ENCODE measurements at places on chromosomes 7 and 10.

DNA sequence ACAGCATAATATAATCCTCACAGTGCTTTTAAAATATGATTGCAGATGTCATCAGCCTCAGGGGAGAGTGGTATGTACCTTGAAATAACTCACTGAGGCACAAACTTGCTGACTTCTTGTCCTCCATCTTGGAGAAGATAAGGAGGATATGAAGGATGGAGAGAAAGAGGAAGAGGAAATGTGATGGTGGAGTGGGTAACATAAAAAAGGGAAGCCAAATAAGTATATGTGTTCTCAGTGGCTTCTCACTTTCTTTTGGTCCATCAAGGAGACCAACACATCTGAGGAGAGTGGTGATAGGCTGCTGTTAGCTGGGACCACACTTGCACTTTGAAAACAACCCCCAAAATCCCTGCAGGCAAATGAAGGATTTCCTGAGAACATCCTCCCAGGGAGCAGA, 21.6 kb upstream of the ZNF37A start:
- DNase-seq, result no peak

GRCh38 chr7:157210682-157211081, 72.0 kb downstream of the UBE3C start:
- no peak for DNase-seq

DNA sequence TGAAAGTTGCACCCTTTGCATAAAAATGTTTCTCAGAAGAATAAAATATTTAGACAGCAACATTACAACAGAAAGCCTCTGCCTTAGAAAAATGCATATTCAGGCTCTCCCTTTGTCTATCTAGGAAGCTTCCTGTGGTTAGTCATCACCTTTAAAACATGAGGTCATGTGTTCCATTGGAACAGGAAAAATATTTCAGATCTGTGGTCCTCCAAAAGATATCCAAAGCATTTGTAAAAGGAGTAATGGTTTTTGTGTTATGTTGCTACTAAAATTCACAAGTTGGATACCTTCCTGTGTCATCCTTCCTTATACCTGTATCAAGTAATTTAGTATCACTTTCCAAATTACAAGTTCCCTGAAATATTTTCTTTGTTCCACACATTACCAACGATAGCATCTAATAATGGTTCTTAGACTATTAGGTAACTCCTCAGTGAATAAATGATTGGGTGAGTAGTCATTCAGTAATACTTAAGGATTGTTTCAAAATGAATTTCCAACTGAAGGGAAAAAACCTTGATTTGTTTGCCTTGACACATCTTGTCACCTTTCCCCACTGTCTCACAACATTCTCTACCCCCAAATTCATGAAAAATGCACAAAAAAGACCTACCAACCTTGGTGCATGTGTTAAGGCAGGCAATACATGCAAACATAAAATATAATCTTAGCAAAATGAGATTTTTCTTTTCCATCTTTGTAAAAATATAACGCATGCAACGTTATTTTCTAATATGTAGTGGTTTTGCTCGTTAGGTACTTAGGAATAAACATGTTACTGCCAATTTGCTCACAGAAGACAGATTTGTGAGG, 19.7 kb upstream of the RHOBTB1 start:
- DNase-seq, result no peak

DNA sequence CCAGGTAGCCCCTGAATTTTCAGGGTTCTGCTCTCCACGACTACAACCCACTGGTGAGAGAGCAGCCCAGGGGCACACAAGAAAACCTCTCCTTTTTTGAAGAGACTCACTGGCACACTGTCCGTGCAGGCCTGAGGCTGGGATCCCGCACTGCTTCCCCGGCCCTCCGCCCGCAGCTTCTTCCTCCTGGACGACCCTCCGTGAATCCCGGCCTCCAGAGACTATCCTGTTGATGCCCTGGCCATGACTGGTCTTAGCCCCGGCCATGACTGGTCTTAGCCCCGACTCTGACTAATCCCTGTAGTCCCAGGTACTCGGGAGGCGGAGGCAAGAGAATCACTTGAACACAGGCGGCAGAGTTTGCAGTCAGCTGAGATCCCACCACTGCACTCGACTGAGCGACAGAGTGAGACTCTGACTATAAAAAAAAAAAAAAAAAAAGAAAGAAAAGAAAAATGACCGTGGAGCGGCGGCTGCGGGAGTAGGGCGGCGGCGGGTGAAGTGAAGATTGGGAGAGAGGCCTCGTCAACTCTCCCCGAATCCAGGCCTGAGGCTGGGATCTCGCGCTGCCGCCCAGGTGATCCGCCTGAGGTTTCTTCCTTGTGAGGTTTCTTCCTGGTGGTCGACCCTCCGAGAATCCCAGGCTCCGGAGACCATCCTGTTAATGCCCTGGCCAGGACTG, 196.4 kb downstream of the ZNF716 start:
- DNase-seq, result no peak

DNA sequence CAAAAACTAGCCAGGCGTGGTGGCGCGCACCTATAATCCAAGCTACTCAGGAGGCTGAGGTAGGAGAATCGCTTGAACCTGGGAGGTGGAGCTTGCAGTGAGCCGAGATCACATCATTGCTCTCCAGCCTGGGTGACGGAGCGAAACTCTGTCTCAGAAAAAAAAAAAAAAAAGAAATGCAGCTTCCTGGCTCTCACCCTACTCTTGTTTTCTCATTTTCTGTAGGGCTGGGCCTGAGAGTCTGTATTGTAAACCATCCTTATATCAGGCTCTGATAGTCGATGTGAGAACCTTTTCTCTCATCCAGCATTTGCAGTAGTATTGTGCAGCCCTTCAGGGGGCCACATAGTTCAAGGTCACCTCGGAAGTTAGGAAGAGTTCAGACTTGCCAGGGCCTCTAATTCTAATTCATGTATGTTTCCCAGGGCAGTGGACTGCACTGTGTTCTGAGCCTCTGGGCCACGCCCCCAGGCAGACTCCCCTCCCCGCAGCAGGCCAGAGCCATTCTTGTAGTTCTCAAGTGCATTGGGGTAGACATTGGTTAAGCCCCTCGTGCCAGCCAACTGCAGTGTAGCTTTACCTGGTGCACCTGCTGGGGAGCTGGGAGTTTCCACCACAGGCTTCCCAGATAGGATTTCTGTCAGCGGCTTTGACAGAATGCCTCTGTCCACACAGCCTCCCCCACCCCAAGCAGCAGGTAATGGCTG, 38.3 kb upstream of the PDCD4 start:
- no peak for DNase-seq

DNA sequence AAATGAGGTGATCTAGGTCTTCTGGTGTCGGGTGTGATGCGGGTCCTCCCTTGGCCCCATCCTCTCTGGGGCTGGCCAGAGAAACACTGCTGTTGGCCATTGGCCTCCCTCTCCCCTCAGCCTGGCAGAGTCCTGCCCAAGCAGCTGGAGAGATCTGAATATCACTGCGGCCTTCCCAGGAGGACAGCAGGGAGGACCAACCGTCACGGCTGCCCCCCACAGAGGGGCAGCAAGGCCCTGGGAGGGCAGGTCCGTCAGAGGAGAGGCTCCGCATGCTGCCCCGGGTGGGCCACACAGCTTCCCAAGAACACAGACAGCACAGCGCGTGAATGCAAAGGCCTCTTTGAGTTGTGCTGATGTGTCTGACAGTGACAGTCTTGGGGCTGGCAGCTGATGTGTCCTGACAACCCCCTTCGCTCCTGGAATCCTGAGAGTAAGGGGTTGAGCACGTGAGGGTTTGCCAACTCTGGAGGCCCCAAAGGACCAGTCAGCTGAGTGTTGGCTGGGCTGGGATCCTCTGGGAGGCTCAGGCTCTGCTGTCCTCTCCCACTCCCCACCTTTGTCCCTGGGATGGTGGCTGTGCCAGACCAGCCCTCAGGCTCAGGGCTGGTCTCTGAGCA, 132.5 kb upstream of the UNC5B start:
- no peak for DNase-seq

All from SJCRH30 (cell line).